Glomerular endothelial cell (primary cell): ENCODE measurements at places on chromosomes 11 and 22. TPM values are rescaled to one million over a fixed set of nuclear protein-coding genes. Genes with fewer than 3 reads are reported as not detected.

The MPZL2 gene
- 9.7 and 31.9 TPM in 2 replicates for total RNA-seq

The SMTNL1 gene
- not detected in 2 replicates for total RNA-seq

The CKAP5 gene
- 49.1 and 60.0 TPM in 2 replicates for total RNA-seq

The UBQLN3 gene
- total RNA-seq: not detected in 2 replicates

The FADS1 gene
- 44.5 and 64.7 TPM in 2 replicates for total RNA-seq

The DTX4 gene
- 1.2 and 1.8 TPM in 2 replicates for total RNA-seq

The KRTAP5-10 gene
- not detected in 2 replicates for total RNA-seq

The APOA4 gene
- not detected in 2 replicates for total RNA-seq

The APOA1 gene
- total RNA-seq: not detected in 2 replicates

The LGALS12 gene
- total RNA-seq: not detected in 2 replicates

The RFPL1 gene
- not detected in 2 replicates for total RNA-seq

The DRICH1 gene
- total RNA-seq: not detected in 2 replicates

The GTPBP1 gene
- total RNA-seq: 27.0 and 45.6 TPM in 2 replicates

The NCAM1 gene
- 1.8 and 8.3 TPM in 2 replicates for total RNA-seq

The SMC1B gene
- not detected in 2 replicates for total RNA-seq

The LRRC55 gene
- total RNA-seq: 0.05 and 1.3 TPM in 2 replicates

The SHANK2 gene
- 4.7 and 5.3 TPM in 2 replicates for total RNA-seq

The SUN2 gene
- 79.8 and 153 TPM in 2 replicates for total RNA-seq

The ANO9 gene
- 1.2 and 2.0 TPM in 2 replicates for total RNA-seq

The MB gene
- total RNA-seq: not detected in 2 replicates

The BEST1 gene
- not detected in 2 replicates for total RNA-seq

The FGF3 gene
- not detected in 2 replicates for total RNA-seq

The ACR gene
- 0.76 TPM in 1 of 2 replicates, not detected in the other for total RNA-seq

The MPPED1 gene
- total RNA-seq: 0.06 and 0.15 TPM in 2 replicates
